ENCODE measurements at places on chromosomes 3 and 15.

GRCh38 chr3:13086531-13086981, 13.3 kb upstream of the IQSEC1 start:
- no peak for DNase-seq

DNA sequence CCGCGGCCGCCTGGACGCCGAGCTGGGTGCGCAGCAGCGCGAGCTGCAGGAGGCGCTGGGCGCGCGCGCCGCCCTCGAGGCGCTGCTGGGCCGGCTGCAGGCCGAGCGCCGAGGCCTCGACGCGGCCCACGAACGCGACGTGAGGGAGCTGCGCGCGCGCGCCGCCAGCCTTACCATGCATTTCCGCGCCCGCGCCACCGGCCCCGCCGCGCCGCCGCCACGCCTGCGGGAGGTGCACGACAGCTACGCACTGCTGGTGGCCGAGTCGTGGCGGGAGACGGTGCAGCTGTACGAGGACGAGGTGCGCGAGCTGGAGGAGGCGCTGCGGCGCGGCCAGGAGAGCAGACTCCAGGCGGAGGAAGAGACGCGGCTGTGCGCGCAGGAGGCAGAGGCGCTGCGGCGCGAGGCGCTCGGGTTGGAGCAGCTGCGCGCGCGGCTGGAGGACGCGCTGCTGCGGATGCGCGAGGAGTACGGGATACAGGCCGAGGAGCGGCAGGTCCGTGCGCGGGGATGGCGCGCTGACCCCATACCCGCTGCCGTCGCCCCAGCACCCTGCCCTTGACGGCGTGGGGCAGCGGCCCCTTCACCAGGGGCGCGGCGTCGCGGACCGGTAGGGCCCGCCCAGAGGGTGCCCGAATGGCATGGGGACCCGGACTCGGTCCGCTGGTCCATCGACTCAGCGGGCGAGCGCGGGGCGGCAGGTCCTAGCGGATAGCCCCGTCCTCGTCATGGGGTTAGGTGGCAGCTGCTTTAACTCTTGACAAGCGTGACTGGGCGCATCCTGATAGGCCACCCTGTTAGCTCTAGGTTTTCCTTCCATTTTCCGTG, 848 bp downstream of the SYNM start:
- DNase-seq, result peak; percentile 10

DNA sequence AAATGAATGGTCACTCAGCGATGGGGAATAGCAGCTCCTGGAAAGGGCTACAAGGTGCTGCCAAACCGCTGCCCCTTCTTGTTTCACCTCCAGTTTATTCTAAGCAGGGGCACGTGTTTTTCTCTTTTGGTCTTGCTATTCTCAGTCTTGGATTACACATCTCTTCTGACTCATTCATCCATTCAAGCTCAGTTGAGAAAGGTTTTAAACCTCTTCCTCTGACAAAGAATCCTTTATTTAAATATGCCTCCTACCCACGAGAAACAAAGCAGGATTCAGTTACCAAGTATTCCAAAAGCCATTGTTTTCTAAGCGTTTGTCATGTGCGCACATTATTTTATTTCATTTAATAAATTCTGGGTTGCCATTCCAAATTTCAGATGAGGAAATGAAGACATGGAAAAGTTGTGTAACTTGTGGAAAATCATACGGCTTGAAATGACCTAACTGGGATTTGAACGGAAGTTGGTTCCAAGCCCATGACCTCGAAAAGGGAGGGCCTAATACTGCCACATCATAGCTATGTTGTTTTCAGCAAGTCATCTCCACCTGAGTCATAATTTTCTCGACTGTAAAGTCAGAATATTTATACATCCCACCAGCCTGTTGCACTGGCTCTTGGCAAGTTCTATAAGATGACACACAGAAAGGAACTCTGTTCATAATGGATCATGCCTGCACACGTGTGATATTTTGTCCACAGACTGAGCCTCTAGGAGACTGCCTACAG, 292.0 kb upstream of the SLCO3A1 start:
- DNase-seq, result no peak

- no peak for DNase-seq
Observed at GRCh38 chr3:133162670-133163305, 124.6 kb downstream of the TMEM108 start.

DNA sequence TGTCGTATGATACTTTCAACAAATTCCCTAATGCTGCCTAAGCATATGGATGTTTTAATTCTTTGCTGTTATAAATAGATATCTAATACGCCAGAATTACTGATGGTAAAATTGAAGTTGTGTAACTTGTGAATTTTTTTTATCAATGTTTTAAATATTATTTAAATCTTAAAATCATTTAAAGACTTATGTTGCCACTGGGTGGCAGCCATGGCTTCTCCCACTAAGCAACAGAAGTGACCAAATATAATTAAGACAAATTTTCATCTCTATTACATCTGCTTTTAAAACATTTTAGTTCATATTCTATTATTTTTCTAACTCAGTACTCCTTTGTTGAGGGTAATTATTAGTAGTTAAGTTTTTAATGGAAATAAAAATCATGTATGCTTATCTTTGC, 8.1 kb upstream of the IL20RB start:
- DNase-seq, result no peak

DNA sequence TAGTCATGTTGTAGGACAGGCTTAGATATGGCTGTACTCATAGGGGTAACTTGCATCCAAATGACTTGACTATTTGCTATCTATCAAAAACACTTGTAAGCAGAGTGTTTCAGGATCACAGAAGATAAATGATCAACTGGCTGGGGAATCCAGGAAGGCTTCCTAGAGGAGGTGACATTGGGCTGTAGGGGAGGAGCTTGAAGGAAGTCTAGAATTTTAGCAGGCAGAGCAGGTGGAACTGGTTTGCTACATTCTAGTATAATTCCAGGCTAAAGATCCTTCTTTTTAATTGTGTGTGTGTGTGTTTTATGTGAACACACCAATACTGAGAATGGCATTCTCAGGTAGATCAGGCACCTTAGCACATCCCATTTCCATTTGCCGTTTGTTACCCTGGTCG, 380.3 kb downstream of the MCTP2 start:
- DNase-seq, result no peak

- no peak for DNase-seq
Observed at GRCh38 chr3:67382536-67382935, 271.9 kb downstream of the SUCLG2 start.

All from inflammatory macrophage treated with lipopolysaccharide for 1 hour (primary cell).